ENCODE measurements at places on chromosomes 13 and 19.

DNA sequence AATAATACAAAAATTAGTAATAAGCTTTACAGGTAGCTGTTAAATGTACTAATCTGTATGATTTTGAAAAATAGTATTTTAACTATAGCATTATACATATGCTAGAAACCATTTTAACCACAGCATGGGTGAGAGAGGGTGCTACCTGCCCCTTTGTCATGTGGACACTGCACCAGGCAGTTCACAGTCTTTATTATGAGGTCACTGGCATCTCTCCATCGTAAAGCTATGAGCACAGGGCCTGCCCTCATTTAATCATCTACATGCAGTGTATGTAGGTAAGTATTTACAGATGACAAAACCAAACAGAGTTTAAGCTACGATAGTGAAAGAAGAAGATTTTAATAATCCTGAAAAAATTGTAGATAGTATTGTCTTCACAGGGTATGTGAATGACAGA, 21.7 kb downstream of the EDNRB start:
- DNase-seq = no peak

- DNase-seq = no peak
Measured at GRCh38 chr19:18362934-18363542, 22.6 kb downstream of the PGPEP1 start.

DNA sequence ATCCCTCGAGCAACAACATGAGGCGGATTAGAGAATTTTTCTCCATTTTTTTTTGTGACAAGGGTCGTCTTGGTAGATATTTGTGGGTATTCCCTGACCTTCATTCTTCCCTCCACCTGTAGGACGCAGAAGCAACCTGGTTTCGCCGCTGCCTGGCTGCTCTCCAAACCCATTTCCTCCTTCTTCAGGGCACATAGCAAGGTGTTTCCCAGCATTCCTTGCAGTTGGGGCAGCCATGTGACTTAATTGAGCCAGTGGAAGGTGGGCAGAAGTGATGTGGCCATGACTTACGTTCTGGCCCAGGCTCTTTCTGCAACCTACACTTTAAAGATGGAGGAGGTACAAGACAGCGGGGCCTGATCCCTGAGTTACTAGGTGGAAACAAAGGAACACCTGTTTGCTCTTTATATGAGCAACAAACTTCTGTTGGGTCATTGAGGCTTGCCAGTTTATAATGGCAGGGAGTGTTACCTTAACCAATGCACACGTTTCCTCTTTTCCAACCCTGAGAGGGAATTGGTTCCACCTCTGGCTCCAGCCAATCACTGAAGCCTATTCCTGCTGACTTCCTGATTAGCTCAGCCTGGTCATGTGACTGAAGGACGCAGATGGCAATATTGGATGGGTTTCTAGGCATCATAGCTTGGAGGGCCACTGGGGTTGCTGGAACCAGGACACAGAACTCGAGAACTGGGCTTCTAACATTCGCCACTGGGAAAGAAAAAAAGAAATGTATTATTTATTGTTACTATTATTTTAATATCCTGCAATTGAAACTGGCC, 30.8 kb upstream of the ZNRF4 start:
- DNase-seq = no peak

DNA sequence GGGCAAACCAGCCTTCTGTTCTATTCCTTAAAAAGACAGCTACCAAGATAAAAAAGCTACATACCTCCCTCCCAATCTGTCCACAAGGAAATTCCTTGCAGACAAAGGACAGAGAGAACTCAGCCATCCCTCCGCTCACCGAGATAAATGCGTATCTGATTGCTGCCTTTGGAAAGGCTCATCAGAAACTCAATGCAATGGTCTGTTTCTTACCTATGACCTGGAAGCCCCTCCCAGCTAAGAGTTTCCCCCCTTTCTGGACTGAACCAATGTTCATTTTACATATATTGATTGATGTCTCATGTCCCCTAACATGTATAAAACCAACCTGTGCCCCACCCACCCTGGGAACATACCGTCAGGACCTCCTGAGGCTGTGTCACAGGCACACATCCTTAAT, 11.6 kb downstream of the BTBD2 start:
- DNase-seq = no peak

DNA sequence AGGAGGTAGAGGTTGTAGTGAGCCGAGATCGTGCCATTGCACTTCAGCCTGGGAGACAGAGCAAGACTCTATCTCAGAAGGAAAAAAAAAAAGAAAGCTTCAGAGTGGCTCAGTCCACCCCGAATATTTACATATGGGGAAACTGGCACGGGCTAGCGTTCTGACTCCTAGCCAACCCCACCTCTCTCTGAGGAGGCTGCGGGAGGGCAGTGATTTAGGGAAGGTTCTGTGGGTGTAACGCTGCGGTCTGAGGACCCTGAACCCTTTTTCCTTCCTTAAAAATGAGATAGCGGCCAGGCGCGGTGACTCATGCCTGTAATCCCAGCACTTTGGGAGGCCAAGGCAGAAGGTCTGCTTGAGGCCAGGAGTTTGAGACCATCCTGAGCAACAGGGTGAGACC, 5.0 kb downstream of the LRRC25 start:
- no peak for DNase-seq

DNA sequence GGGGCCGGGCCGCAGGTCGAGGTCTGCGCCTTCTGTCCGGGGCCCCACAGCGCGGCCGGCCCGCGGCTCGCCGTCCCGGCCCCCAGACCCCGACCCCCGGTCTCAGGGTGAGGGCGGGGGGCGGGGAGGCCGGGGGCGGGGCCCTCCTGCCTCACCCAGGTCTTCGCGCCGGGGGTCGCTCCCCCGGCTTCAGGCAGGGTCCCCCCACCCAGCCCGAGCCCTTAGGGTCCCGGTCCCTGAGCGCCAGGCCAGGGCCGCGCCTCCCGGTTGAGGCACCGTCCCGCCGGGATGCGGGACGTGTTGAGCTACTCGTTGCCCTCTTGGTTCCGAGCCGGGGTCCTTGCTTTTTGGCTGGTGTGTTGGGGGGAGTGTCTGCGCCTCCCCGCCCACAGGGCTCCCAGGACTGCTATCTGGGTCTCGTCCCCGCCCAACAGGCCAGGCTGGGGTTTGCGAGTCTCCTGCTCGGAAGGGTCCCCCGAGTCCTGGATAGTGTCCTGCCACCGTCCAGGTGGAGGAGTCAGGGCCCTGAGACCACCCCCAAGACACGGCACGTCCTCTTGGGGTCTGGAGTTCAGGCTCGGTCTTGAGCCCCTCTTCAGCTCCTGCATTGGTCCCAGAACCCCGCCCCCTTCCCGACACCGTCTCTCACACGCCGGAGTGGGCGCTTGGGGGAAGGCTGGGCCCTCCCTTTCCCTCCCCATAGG, 452 bp downstream of the PIAS4 start:
- DNase-seq = peak; percentile 13

- DNase-seq = no peak
Measured at GRCh38 chr19:49690079-49690655, 749 bp upstream of the CPT1C start.

- DNase-seq = no peak
Measured at GRCh38 chr13:72390909-72391308, 336.5 kb downstream of the MZT1 start.

DNA sequence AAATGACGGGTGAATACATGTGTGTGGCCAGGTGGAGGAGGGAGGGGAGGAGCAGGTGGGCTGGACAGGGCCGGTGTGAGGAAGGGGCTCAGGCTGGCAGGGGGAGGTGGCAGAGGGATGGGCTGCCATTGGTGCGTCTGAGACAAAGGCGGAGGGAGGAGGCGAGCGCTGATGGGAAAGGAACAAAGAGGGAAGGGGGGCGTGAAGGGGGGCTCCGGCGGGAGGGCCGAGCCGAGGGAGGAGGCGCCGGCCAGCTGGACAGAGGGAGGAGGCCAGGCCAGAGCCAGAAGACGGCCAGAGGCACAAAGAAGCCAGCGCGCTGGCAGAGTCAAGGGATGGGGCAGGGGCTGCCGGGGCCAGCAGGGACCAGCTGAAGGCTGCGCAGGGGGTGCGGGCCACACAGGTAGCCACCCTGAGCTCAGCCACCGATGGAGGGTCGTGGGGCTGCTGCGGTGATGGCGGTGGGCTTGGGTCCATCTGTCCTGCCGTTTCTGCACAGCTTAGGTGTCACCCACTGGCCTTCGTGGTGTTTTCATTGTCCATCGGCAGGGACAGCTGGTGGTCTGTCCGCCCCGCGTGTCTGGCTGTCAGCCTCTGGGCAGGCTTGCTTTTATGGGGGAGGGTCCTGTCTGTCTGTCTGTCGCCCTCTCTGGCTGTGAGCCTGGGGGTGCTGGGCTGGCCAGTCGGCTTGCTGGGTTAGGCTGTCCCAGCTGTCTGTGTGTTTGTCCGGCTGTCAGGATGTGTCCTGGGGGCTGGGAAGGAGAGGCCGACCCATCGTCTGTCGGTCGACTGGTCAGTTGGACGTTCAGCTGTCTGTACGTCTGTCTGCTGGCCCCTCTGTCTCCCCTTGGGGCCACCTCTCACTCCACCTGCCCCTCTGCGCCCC, 2.2 kb downstream of the APC2 start:
- DNase-seq = no peak

- DNase-seq = no peak
Measured at GRCh38 chr19:58021541-58022282, 12.1 kb upstream of the ZSCAN1 start.

GRCh38 chr19:22619371-22619770, 14.8 kb upstream of the ZNF492 start:
- no peak for DNase-seq

- no peak for DNase-seq
Measured at GRCh38 chr13:69809152-69809551, 298.5 kb upstream of the ATXN8OS start.

DNA sequence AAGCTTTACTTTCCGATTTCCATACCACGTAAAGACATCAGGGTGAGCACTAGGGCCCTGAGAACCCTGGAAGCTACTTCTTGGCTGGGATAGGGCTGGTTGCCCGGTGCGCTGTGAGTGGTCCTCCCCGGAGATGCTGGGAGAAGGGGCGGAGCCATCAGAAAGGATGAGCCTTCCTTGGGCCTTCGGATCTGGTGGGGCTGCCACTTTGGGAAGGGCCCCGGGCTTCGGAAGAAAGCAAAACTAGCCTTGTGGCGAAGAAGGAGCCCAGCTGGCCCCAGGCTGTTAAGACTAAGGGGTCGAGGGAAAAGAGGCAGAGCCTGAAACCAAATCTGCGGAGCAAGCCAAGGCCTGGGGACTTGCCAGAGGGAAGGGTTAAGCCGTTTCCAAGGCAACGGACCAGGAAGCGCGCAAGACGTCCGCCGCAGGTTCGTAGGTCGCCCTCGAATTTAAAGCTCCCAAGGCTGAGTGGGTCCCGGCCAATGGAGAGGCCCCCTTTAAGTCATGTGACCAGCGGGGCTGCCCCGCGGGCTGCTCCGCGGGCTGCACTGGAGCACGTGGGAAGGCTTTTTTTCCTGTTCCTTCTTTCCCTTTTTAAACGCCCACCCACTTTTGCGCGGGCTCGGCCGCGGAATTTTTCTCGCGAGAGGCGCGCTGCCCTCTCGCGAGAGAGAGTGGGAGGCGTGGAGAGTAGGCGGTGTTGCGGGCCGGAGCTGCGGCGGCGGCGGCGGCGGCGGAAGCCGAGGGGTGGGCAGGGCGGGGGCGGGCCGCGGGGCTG, 426 bp upstream of the AKAP11 start:
- peak; percentile 87 for DNase-seq

DNA sequence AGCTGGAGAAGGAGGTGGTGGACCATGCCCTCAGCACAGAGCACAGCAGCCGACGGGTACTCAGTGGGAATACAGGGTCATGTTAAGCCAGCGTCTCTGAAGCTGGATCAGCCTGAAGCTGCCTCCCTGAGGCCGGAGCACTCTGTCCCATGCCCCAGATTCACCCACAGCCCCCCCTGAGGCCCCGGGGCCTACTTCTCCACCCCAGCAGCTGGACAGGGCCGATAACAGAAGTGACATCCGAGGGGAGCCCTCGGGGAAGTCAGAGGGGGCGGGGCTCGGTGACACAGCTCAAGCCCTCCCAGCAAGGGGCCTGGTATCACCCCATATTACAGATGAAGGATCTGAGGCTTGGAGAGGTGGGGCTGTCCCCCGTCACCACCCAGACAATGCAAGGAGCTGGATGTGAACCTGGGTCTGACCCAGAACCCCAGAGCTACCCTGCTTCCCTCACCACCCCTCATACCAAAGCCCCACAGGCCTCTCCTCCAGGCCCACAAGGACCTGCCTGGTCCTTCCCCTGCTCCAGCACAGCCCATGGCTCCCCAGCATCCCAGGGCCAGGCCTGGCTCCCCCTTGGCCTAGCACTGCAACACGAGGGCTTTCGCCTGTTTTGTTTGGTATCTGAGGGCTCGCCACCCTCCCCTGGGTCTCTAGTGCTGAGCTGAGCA, 5.7 kb downstream of the R3HDM4 start:
- no peak for DNase-seq

- DNase-seq = no peak
Measured at GRCh38 chr19:18418483-18419194, 559 bp upstream of the SSBP4 start.

DNA sequence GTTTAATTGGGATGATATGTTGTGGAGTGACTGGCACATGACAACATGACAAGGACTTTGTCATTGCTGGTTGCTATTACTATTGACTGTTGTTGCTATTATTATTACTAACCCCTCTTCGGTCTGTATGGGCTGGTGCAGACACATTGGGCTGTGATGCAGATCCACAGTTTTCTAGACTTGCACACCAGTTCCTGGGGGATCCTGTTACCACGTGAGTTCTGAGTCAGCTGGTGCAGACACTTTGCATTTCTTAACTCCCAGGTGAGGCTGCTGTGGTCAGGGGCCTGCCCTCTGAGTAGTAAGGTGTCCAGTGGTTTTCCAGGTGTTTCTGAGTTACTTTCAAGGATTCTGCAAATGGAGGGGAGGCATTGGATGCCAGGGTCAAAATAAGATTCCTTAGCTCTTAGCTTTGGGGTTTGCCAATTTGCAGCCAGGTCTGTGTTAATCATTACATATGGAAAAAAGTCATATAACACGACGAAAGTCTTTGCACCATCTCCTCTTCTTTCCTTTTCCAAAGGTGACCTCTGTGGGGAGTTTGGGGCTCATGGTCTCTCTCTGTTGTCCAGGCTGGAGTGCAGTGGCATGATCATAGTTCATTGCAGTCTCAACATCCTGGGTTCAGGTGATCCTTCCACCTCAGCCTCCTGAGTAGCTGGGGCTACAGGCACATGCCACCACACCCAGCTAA, 19.3 kb downstream of the BICRA start:
- no peak for DNase-seq

- no peak for DNase-seq
Measured at GRCh38 chr13:46210362-46211083, 1.2 kb upstream of the LRRC63 start.

- DNase-seq = no peak
Measured at GRCh38 chr19:49639401-49640112, 386 bp downstream of the RRAS start.

GRCh38 chr19:6209233-6209632, 70.5 kb downstream of the MLLT1 start:
- no peak for DNase-seq

- no peak for DNase-seq
Measured at GRCh38 chr19:1807695-1808394, 4.2 kb downstream of the ATP8B3 start.

- DNase-seq = no peak
Measured at GRCh38 chr13:42798118-42798517, 16.7 kb downstream of the FAM216B start.

DNA sequence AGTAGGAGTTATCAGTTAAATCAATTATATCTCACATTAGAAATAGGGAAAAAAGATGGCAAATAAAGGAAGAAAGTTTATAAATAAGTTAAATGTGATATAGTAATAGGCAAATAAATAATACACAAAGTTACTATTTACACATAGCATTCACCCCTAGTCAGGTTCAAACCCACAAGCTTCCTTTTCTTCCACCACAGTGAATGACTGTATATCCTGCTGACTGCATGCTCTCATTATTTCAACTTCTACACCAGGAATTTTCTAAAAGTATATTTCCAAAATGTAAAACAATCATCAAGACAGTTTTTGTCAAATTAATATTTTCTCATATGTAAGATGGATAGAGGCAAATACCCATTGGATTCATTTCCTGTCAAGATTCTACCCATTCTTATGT, 548.6 kb upstream of the SLITRK5 start:
- DNase-seq = no peak
